MCF 10A (cell line): ENCODE measurements at places on chromosomes 6 and 20. TPM values are rescaled to one million over a fixed set of nuclear protein-coding genes. Genes with fewer than 3 reads are reported as not detected.

The EPPIN gene
- total RNA-seq: not detected in 2 replicates

The RIPOR3 gene
- not detected in 2 replicates for total RNA-seq

DNA sequence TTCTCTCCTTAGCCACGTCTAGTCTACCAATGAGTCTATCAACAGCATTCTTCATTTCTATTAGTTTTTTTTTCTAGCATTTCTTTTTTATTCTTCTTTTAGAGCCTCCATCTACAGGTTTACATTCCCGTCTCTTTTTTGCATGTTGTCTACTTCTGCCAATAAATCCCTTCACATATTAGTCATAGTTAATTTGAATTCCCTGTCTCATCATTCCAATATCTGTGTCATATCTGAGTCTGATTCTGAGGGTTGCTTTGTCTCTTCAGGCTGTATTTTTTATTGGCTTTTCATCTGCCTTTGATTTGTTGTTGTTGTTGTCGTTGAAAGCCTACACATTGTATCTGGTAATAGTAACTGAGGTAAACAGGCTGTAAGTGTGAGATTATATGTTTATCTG is 104.6 kb downstream of the HMGCLL1 start:
- peak; percentile 2 for DNase-seq

DNA sequence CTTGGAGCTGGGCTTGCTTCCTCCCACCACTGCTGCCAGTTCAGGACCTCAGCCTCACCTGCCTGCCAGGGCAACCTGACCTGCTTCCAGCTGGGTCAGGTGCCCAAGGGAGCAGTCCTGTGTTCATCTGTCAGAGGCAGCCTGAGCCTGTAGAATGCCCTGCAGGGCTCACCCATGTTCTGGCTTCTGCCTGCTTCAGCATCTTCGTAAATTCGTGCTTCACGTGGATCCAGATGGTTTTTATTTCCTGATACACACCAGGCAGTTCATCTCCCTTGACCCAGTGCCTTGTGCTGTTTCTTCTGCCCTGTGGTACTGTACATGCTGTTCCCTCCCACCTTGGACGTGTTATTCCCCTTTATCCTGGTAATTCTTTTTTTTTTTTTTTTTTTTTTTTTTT is 50.2 kb downstream of the ARID1B start:
- peak; percentile 9 for DNase-seq
